ENCODE measurements at places on chromosomes 16 and 17. TPM values are rescaled to one million over a fixed set of nuclear protein-coding genes. Genes with fewer than 3 reads are reported as not detected.

ATP2A1 gene
- total RNA-seq = 0.71 TPM

UBE2G1 gene
- 66.5 TPM for total RNA-seq

TERB1 gene
- not detected for total RNA-seq

TP53TG3C gene
- not detected for total RNA-seq

- no peak overlapping the region for H3K4me3 ChIP-seq
- DNase-seq = no peak
- H3K27me3 ChIP-seq = no peaks in the 10 kb centered on the region
Measured at GRCh38 chr17:69870751-69871199, 204.2 kb upstream of the KCNJ16 start.

GRCh38 chr16:55500530-55501011 lies 8.3 kb upstream of the LPCAT2 start:
- no peaks in the 10 kb centered on the region for H3K36me3 ChIP-seq
- H3K4me1 ChIP-seq = no peaks in the 10 kb centered on the region
- H3K27ac ChIP-seq = no peak overlapping the region
- H3K27me3 ChIP-seq = peaks cover 13% of the 10 kb centered on the region
- no peak overlapping the region for H3K4me3 ChIP-seq

DNA sequence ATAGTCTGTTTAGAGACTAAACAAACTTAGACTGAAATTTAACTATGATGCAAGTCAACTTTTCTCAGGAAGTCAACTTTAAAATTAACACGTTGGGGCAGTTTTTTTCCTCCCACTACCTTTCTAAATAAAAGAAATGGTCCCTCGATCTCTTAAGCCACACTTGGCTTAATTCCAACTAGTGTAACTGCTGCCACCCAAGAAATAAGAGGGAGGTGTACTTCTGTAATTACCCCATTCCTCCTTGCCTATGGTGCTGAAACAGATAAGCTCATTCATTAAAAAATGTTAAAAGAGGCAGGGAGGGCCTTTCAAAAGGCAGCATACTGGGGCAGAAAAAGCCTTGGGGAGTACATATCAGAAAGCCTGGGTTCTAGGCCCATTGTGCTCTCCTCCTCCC lies 59.8 kb downstream of the NCOR1 start:
- no peak for DNase-seq
- H3K4me3 ChIP-seq = no peak overlapping the region
- H3K27ac ChIP-seq = no peak overlapping the region
- H3K4me1 ChIP-seq = no peaks in the 10 kb centered on the region

- no peaks in the 10 kb centered on the region for H3K36me3 ChIP-seq
- H3K4me1 ChIP-seq = no peaks in the 10 kb centered on the region
- no peak overlapping the region for H3K27ac ChIP-seq
- no peak overlapping the region for H3K4me3 ChIP-seq
- no peaks in the 10 kb centered on the region for H3K27me3 ChIP-seq
- no peak for DNase-seq
Measured at GRCh38 chr16:410516-411178, 9.0 kb downstream of the DECR2 start.

- no peak overlapping the region for H3K4me3 ChIP-seq
- no peak overlapping the region for H3K27ac ChIP-seq
- no peaks in the 10 kb centered on the region for H3K27me3 ChIP-seq
- peaks cover 36% of the 10 kb centered on the region for H3K36me3 ChIP-seq
Measured at GRCh38 chr17:73030995-73031394, 61.5 kb downstream of the SLC39A11 start.

- H3K27ac ChIP-seq = no peak overlapping the region
- H3K27me3 ChIP-seq = no peaks in the 10 kb centered on the region
- no peaks in the 10 kb centered on the region for H3K36me3 ChIP-seq
- H3K4me3 ChIP-seq = no peak overlapping the region
Measured at GRCh38 chr16:83215406-83216001, 588.7 kb downstream of the CDH13 start.

DNA sequence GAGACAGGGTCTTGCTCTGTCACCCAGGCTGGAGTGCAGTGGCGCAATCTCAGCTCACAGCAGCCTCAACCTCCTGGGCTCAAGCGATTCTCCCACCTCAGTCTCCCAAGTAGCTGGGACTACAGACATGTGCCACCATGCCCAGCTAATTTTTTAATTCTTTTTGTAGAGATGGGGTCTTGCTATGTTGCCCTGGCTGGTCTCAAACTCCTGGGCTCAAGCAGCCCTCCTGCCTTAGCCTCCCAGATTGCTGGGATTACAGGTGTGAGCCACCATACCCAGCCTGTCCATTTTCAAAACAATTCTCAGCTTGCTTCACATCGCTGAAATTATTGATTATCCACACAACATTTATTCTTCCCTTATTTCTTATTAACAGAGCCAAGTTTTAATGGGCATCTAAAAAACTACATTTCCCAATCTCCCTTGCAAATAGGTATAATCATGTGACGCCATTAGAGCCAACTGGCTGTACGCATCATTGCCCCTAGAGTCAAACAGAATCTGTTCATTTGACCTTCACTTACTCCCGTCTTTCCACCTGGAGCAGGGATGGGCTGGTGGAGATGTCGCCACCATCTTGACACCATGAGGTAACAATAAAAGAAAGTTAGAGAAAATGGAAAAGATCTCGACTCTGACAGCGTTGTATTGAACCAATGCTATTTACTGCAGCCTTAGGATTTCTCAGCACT lies 148.0 kb upstream of the FOXF1 start:
- H3K27ac ChIP-seq = no peak overlapping the region
- H3K4me1 ChIP-seq = no peaks in the 10 kb centered on the region
- no peak overlapping the region for H3K4me3 ChIP-seq
- peaks cover 20% of the 10 kb centered on the region for H3K27me3 ChIP-seq
- no peak for DNase-seq
- no peaks in the 10 kb centered on the region for H3K36me3 ChIP-seq

DNA sequence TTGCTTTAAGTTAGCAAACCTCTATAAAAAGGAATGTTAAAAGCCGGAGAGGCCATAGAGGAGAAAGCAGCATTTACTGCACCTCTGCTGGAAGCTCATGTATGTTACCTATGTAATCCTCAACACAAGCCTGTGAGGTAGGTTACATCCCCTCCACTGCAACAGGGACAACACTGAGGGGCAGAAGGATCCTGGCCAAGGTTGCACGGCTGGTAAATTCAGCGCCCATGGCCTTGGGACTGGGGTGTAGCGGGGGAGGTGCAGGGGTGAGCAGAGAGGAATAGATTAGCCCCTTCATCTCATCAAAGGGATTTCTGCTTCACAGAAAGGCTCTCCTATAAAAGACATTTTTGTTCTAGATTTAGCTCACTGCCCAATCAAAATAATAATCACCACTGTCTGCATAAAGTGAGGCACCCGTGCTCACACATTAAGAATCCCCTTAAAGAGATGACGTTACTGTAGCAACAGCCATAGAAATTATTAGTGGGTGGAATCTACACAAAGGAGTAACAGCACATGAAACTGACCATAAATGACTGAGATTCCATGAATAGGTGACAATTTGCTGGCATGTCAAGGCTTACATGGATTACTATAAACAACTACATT lies 3.3 kb downstream of the ZCCHC14 start:
- peaks cover 2% of the 10 kb centered on the region for H3K36me3 ChIP-seq
- peak overlapping the region; percentile 7 for H3K4me3 ChIP-seq
- peaks cover 22% of the 10 kb centered on the region for H3K4me1 ChIP-seq
- no peak overlapping the region for H3K27ac ChIP-seq

Data from activated B cell treated with CpG ODN at 0.5 μM for 24 hours (primary cell).